ENCODE measurements at places on chromosomes 16 and 17. TPM values are rescaled to one million over a fixed set of nuclear protein-coding genes. Genes with fewer than 3 reads are reported as not detected.

DNA sequence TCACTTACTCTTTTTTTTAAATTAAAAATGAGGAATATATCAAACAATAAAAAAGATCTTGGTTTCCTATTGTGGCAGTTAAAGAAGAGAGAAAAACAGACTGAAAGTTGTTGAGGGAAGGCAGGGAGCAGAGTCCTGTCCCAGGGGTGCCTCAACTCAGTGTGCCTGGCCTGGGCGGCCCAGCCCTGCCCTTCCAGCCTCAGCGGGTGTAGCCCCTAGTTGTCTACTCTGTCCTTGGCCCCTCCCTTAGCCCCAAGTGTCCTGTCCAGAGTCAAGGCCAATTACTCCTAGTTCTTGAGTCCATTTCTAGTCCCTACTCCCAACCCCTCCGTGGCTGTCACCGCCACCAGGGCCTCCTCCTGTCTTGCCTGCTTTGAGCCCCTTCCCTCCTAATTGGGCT is 52.5 kb downstream of the SMPD3 start:
- no peak for DNase-seq

GRCh38 chr16:56753410-56753809 is 23.5 kb downstream of the NUP93 start:
- no peak for DNase-seq

GRCh38 chr17:67800495-67800928 is 24.8 kb upstream of the BPTF start:
- peak; percentile 87 for DNase-seq

- no peak for DNase-seq
These were observed 239.4 kb downstream of the MRTFB start for GRCh38 chr16:14310519-14310991.

DNA sequence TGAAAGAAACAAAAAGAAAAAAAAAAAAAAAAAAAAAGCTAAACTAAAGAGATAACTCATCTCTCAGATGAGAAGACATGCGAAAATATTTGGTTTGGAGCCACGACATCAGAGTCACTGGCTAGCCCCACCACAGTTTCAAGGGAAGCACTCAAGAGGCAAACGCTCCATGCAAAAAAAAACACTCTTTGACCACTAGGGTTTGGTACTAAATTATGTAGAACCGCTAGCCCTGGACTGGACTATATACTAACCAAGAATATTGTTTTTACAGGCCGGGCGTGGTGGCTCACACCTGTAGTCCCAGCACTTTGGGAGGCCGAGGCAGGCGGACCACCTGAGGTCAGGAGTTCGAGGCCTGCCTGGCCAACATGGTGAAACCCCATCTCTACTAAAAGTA is 37.3 kb downstream of the METTL16 start:
- no peak for DNase-seq

- no peak for DNase-seq
These were observed 11.0 kb downstream of the CCDC47 start for GRCh38 chr17:63762161-63763078.

DNA sequence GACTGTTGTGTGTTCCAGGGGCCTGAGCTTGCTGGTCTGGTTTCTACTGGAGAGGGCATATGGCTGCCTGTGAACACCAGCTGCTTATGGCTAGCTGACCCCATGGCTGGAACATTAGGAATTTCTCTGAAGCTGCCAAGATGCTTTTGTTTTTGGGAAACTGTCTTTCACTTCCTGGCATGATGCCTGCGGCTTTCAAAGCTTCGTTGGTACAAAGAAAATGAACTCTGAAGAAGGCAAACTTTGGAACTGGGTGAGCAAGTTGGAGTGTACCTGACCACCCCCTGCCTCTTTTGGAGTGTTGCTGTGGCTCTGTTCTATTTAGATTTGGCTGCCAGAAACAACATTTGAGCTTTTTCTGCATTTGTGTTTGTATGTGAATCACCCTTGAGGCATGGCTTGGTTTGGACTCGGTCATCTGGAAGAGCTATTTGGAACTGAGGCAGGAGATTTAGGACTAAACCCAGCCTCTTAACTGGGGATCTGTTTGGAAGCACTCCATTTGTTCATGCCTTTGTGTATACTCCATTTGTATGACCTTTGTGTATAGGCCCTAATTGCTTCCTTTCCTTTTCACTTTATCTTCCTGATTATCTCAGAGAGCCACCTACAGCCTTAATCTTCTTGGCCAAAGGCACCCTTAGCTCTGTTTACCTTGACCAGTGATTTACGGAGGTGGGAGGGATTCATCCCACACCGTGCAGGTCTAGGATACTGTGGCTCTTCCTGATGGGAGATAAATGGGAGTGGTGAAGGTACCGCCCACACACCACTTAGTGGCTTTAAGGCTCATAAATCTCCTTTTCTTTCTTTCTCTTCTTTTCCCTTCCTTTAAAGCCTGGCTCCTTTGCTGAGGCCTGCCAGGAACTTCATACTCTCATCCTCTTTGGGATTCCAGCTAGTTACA is 7.3 kb upstream of the CPHXL start:
- no peak for DNase-seq

DNA sequence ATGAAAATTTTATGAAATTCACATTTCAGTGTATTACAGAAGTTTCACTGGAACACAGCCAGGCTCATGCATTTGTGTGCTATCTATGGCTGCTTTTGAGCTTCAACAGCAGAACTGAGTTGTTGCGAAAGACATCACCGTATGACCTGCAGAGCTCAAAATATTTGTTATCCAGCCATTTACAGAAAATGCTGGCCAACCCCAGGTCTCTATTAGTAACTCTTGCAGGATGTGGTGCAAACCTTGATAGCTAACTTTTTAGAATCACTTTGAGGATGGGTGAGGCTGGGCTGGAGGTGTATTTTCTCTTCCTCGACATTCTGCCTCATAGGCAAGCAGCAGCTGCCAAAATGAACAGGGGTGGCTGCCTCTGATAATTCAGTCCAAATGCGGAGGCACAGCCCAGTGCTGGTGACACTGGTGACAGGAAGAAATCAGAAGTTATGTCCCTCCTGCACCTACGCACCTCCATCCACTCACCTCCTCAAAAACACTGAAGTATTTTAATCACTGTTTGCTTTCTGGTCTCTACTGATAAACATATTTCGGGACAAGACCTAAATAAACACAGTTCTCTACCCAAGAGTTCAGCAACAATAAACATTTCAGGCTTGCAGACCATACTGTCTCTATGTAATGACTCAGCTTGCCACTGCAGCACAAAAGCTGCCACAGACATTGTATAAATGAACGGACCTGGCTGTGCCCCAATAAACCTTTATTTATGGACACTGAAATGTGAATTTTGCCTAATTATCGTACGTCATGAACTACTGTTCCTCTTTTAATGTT is 28.5 kb downstream of the ARHGAP17 start:
- DNase-seq, result no peak

GRCh38 chr17:42525221-42525620 is 10.8 kb upstream of the NAGLU start:
- DNase-seq, result no peak

DNA sequence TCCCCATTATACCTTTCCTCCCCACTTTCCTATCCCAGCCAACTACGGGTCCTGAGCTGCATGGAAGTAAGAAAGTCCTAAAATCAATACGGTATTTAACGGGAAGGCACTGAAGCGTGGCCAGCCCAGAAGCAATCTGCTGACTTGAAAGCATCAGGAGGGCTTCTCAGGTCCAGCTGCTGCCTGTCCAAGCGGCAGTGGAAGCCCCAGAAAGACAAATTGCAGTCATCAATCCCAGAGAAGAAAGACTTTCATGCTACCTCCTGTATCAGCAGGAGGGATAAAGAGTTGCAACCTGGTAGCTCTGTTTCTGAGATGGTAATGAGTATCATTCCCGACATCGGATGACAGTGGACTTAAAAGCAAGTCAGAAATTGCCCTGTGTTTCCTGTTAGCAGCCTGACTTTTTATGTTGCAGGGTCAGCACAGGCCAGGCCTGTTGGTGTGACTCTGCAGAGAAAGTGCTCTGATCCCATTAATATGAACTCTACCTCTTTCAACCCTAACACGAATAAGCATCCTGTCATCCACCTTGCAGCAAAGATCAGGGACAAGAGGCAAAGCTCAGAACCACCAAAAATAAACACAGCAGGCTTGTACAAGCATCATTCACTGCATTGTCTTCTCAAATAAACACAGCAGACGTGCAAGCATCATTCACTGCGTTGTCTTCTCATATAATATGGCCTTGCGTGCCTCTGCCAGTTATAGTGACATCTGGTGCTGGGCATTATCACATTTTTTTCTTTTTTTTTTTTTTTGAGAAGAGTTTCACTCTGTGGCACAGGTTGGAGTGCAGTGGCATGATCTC is 358.6 kb upstream of the CDH11 start:
- DNase-seq, result no peak

- DNase-seq, result no peak
These were observed 692.9 kb upstream of the EEF2KMT start for GRCh38 chr16:5790512-5790911.

DNA sequence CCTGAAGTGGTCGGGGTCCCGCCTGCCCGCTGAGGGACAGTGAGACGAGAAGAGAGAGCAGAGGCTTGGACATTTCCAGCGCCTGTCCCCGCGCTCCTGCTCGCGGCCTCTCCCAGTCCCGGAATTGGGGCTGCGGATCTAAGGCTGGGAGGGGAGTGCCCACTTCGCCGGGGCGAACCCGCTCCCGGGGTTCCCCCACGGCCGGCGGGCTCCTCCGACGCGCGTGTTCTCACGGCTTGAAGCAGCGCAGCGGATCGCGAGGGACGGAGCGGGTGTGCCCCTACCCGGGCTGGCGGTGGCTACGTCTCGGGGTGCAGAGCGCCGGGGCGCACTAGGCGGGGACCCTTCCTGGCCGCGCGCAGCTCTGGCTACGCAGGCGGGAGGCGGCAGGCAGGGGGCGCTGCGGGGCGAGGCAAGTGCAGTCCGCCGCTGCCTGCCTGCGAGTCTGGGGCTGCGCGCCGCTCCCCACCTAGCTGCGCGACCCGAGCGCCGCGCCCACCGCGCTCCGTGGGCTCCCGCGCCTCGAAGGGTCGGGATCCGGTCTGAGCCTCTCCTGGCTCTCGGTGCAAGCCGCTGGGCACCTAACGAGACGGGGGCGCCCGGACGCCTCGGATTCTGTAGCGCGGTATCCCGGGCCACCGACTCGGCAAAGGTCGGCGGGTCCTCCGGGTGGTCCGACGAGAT is 1.2 kb downstream of the NGFR start:
- DNase-seq, result peak; percentile 91

- DNase-seq, result no peak
These were observed 12.8 kb upstream of the SLC38A8 start for GRCh38 chr16:84055366-84055765.

TNFRSF17 gene
- not detected for total RNA-seq

C17orf67 gene
- total RNA-seq, result 2.4 TPM

RNF157 gene
- 0.99 TPM for total RNA-seq

CSH2 gene
- not detected for total RNA-seq

All from osteocyte (in vitro differentiated cells).